T-helper 2 cell treated with Interferon-gamma antibody and Interleukin-4, amounts not matched to agents 5 μg/mL and 100 μg/mL, for 36 hours (primary cell): ENCODE measurements at places on chromosomes 5 and 9.

- no peak for DNase-seq
These were observed 104.0 kb downstream of the COL23A1 start for GRCh38 chr5:178486239-178486641.

DNA sequence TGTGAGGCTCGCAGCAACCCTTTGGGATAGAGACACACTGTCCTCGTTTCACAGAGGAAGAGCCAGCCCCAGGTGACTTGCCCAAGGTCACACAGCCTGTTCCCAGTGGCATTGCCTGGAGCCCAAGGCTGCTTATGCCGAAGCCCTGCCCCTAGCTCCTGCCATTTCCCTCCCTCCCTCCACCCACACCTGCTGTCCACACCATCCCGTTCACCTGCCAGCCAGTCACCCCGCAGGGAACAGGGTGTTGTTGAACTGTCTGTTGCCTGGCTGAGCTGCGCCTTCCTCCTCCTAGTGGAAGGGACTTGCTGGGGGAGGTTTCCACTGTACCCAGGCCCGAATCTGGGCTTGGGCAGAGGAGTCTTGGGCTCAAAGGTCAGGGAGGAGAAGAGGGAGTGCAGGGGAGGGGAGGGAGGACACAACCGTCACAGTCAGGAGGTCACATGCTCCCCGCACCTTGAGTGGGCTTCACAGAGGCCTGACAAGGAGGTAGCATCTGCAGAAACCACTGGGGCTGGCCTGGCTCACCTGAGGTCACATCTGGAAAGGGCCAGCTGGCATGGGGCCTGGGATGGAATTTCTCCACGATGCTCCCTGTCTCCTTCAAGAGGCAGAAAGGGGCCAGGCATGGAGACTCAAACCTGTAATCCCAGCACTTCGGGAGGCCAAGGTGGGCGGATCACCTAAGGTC lies 6.3 kb downstream of the TTC16 start:
- DNase-seq, result no peak

GRCh38 chr5:150068961-150069645 lies 17.3 kb downstream of the CSF1R start:
- DNase-seq, result no peak

DNA sequence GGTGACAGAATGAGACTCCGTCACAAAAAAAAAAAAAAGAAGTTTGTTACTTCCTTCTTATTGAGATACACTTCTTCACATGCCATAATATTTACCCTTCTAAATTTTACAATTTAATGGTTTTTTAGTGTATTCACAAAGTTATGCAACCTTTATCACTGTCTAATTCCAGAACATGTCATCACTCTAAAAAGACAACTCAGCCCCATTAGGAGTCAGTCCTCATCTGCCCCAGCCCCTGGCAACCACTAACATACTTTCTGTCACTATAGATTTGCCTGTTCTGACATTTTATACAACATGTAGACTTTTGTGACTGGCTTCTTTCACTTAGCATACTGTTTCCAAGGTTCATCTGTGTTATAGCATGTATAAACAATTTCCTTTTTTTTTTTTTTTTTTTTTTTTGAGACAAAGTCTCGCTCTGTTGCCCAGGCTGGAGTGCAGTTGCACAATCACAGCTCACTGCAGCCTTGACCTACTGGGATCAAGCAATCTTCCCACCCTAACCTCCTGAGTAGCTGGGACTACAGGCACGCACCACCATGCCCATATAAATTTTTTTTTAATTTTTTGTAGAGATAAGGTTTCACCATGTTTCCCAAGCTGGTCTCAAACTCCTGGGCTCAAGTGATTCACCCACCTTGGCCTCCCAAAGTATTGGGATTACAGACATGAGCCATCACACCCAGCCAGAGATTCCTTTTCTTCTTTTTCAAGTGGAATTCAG lies 18.0 kb downstream of the AQP3 start:
- DNase-seq, result no peak

DNA sequence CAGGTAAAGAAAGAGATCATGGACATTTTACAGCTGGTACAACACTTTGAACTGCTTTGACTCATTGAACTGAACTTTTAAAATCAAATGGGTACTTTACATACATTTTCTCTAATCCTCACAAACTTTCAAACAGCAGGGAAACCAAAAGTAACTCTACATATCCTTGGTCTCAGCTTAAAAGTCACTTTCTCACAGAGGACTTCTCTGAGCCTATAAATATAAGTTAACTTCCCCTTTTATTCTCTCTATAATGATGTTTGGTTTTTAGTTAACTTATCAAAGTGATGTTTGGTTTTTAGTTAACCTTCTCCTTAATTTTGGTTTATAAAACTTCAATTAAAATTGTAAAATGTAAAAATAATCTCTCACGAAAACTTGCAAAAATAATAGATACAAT lies 209.8 kb downstream of the MCTP1 start:
- DNase-seq, result no peak

- no peak for DNase-seq
These were observed 18.3 kb upstream of the FCHO2 start for GRCh38 chr5:72937517-72938061.

GRCh38 chr9:15243081-15243480 lies 63.9 kb downstream of the TTC39B start:
- DNase-seq, result no peak

GRCh38 chr5:134113902-134114875 lies at the start of gene TCF7:
TSS of gene TCF7 (plus strand) at chr5:134114681. CDS start at chr5:134114907, 226 bp downstream.
- peak; percentile 52 for DNase-seq

GRCh38 chr9:126773004-126773607 lies 31.7 kb upstream of the ZBTB43 start:
- DNase-seq, result no peak

GRCh38 chr9:93126151-93126781 lies 7.8 kb downstream of the NINJ1 start:
- DNase-seq, result no peak

DNA sequence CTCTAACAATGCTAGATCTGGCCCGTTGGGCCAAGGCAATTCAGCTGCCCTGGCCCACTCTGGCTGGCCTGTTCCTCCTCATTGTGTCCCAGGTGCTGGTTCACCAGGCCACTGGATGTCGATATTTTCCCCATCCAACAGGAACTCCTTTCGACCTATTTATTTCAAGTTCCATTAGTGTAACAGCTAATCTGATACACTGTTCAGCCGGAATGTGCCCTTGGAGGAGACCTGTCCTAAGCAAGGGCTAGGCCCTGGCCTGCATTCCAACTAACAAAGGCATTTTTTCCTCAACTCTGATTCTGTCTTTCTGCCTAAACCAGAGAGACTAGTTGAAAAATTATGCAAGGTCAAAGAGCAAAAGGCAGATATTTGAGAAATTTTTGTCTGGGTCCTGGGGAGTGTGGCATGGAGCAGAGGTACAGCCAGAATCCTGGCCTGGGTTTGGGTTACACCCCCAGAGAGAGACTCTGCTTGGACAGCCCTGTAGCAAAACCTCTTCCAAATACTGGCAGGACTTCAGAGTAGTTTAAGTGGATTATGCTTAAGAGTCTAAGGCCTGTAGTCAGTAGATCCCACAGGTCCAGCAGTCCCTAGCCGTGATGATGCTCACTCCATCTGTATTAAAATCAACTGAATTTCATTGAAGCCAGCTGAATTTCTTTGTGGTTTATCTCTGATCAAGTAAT lies 36.1 kb downstream of the MARCHF11 start:
- DNase-seq, result no peak

DNA sequence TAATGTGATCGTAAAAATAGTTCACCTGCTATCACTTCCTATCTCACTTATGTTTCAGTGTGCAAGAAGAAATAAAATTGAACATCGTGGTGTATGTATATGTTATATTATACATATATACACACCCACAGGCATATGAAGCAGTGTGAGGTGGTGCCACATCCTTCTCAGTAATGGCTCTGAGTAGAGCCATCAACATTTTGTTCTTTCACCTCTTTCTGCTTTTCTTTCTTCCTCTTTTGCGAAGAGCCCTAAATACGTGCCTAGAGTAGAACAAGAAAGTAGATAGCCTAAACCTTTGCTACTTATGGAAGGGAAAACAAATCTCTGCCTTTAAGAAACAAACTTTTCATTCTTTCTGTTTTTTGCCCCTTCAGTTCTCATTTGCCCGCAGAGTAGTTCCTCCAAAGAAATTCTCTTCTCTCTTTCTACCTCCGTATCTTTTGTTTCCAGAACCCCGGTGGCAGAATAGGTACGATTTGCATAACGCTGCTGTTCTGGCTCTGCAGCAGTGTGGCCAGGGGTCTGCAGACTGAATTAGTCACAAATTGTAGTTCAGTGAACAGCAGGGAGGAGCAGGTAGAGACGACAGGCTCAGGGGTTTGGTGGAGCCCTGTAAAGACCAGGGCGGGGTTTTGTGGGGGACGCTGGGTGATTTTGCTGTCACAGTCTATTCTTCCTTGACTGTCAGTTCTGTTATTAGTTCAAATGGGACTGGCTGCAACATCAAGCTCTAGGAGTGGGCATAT lies 40.5 kb upstream of the PJA2 start:
- no peak for DNase-seq

GRCh38 chr5:36664766-36665165 lies 58.4 kb downstream of the SLC1A3 start:
- DNase-seq, result no peak

- DNase-seq, result no peak
These were observed 29.2 kb upstream of the HMHB1 start for GRCh38 chr5:143782588-143783386.

DNA sequence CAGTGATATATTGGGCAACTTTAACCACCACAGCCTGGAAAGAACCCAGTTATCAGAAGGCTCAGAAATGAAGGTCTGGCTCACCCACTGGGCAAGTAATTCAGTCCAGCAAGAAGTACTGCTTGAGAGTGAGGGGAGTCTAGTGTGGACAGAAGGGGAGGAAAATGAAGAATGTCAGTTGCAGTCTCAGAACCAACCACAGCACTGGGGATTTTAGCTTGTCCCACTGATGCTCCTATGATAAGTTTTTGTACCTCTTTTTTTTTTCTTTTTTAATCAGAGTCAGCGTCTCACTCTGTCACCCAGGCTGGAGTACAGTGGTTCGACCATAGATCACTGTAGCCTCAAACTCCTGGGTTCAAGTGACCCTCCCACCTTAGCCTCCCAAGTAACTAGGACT lies 9.4 kb upstream of the CD72 start:
- DNase-seq, result no peak

DNA sequence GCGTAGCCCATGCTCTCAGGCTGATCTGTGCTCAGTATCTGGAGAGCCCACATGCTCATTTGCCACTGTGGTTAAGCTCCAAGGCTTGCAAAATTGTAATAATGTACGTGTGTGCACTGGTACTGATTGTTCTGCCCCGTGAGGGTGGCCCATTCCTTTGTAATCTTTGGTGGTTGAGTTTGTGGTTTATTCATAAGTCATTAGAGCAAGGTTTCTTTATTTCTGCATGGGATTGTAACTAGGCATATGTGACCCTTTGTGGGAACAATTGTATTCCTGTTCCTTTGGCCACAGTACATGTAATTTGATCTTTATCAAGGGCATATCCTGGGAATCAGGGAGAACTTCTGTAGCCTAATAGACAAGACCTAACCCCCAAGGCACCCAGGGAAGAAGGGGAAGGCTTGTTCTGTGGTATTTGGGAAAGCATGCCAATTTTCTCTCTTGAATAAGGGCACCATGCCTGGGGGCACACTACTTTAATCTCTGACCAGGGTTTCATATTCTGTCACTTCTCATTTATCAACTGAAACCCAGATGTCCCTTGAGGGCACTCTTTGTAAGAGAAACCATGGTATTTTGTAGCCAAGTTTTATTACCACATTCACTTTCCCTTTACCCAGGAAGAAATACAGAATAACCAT lies 74.6 kb downstream of the NPR3 start:
- DNase-seq, result no peak

- DNase-seq, result no peak
These were observed 53.9 kb upstream of the RNU6ATAC start for GRCh38 chr9:134218230-134218629.

- no peak for DNase-seq
These were observed 630.9 kb downstream of the IRX1 start for GRCh38 chr5:4226565-4226964.

- no peak for DNase-seq
These were observed 267.5 kb downstream of the ZSWIM6 start for GRCh38 chr5:61599370-61600122.

DNA sequence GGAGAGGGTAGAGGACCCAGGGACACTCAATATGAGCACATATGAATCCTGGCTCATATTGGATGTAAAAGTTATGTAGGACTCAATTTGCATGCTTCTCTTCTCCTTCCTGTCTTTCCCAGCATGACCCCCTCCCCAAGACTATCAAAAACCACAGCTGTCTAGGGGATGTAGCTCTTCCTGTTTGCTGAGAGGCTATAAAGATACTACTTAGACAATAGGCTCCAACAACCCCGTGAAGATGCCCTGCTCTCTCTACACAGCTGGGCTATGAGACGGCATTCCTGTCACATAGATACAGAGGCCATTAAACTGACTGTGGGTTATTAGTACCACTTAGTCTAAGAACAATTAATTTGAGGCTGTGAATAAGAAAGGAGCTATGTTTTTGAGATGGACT lies 56.5 kb upstream of the PCSK1 start:
- DNase-seq, result no peak

DNA sequence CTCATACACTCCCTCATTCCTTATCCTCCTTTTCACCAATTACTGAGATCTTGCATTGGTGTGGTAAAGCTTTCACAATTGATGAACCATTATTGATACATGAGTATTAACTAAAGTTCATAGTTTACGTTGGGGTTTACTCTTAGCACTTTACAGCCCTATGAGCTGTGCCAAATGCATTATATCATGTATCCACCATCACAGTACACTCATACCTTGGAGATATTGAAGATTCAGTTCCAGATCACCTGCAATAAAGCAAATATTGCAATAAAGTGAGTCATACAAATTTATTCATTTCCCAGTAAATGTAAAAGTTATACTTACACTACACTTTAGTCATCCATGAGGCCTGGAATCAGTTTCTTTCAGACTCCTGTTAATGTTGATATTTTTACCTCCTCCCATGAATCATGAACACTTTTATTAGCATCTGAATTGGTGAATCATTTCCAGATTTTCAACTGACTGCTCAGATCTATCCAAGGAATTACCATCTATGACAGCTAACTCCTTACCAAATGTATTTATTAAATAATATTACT lies 546.6 kb upstream of the PTPRD start:
- no peak for DNase-seq

DNA sequence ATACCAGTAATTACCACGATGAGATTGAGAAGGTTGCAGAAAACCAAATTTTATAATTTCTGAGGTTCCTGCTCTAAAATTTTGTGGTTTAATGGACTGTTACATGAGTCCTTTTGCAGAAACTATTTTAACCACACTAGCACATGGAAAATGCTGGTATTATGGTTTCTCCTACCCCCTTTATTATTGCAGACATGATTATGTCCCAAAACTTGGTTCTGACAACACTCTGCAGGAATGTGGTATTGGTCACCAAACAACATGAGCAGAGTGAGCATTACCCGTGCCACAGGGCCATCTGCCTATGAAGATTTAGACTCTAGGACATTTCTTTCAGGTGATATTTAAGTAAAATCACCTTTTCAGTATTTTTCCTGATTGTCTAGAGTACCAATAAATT lies 2.8 kb upstream of the ECM2 start:
- no peak for DNase-seq

DNA sequence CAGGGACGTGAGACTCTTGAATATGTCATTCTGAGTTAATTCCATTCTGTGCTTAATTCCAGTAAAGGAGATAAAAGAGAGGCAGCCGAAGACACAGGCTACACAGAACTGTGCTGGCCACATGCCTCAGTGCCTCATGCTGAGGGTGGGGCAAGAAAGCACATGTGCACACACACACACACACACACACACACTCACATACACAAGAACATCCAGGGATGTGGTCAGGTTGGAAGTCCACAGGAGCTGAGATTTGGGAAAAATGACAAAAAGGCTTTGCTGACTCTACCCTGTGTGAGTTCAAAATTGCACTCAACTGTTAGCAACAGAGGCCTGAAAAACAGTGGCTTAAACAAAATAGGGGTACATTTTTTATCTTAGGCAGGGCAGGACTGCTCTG lies 40.5 kb downstream of the ALG2 start:
- no peak for DNase-seq
